ENCODE measurements at places on chromosomes 12 and 14. TPM values are rescaled to one million over a fixed set of nuclear protein-coding genes. Genes with fewer than 3 reads are reported as not detected.

- no peak overlapping the region for H3K27ac ChIP-seq
- no peaks in the 10 kb centered on the region for H3K36me3 ChIP-seq
- H3K4me3 ChIP-seq: no peak overlapping the region
- no peaks in the 10 kb centered on the region for H3K4me1 ChIP-seq
- no peaks in the 10 kb centered on the region for H3K27me3 ChIP-seq
- no peak for DNase-seq
Measured at GRCh38 chr12:124191024-124191359, 103.9 kb upstream of the RFLNA start.

The CCDC175 gene
- not detected for total RNA-seq

The MAGOHB gene
- 34.1 TPM for total RNA-seq

The KIF5A gene
- 1.2 TPM for total RNA-seq

The LRRC10 gene
- not detected for total RNA-seq

Data from breast epithelium (tissue), 4 donors.